ENCODE measurements at places on chromosomes 5 and 9.

DNA sequence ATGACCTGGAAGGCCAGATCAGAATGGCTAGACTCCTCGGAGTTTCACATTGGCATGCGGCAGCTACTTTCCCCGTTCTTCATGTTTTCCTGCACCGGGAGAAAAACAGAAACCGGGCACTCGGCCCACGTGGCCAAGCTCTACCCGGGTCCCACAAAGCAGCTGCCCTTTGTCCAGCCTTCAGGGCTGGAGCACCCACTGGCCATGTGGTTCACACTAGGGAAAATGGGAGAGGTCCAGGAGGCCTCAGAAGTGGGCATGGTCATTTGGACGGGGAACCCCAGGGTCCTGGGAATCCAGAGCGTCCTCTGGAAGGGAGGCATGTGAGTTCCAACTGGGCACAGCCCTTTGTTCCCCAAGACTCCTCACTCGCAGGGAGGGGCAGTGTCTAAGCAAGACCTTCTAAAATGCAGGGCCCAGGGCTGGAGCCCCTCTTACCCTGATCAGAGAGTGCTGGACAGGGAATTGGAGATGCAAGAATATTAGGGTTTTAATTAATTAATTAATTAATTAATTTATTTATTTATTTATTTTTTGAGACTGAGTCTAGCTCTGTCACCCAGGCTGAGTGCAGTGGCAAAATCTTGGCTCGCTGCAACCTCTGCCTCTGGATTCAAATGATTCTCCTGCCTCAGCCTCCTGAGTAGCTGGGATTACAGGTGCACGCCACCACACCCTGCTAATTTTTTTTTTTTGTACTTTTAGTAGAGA, 97.2 kb upstream of the CPEB4 start:
- DNase-seq: no peak

- no peak for DNase-seq
These were observed 189.7 kb upstream of the SGCD start for GRCh38 chr5:156137071-156137869.

DNA sequence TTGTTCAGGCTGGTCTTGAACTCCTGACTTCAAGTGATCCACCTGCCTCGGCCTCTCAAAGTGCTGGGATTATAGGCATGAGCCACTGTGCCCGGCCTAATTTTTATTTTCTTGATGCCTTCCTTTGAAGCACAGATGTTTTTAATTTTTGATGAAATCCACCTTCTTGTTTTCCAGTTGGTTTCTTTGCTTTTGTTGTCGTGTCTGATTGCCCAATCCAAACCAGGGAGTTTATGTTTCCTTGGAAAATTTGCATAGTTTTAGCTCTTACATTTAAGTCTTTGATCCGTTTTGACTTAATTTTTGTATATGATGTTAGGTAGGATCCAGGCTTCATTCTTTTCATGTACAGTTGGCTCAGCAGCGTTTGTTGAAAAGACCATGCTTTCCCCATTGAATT, 15.2 kb downstream of the EHMT1 start:
- no peak for DNase-seq

DNA sequence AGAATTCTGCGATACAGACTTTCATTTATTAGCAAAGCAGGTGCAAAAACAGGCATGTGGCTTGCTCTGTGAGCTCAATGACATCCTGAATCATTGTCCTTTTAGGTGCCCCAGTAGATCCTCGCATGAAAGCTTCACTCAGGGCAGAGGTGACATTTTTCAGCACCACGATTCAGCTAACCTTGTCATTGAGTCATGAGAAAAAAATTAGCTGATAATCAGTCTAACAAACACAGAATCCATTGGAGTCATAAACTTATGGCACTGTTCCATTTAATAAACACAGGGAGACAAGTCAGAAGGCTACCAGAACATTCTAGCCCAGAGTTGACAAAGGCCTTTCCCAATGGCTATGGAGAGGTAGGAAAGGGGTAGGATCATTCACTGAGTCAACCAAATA, 104.8 kb upstream of the RAD23B start:
- no peak for DNase-seq

- no peak for DNase-seq
These were observed 85.4 kb upstream of the FSTL4 start for GRCh38 chr5:133697536-133698258.

GRCh38 chr9:32926911-32927310, 74.5 kb downstream of the APTX start:
- no peak for DNase-seq

DNA sequence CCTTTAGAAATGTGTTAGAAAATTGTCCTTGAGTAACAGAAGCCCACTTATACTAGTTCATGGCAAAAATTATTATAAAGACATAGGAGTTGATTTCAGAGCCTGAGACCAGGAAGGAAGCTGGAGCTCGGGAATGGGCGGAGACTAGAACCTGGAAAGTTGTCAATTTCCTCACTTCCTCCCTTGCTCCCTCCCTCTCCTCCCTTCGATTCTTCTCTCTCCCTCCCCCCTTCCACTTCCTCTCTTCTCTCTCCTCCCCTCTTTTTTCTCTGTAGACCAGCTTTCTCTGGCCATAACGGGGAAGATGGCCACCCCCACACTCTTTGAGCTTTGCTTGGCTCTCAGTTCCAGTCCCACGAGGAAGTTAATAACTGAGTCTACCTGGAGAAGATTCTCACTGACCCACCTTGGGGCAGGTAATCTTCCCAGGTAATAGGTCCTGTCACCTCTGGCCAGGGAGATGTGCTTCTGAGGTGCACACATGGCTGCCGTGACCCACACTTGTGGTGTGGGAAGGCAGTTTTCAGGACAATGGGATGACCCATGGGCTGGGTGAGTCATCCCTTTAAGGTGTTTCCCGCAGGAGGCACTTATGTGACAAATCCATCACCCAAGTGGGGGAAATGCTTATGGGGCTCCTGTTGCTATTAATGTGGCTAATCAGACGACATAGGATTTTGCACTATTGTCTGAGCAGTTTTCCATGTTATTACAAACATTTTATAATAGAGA, 78.7 kb downstream of the HSPA4 start:
- no peak for DNase-seq

- no peak for DNase-seq
These were observed 46.6 kb downstream of the CFAP95 start for GRCh38 chr9:69867081-69867814.

GRCh38 chr5:73494721-73495120, 3.5 kb upstream of the BTF3 start:
- no peak for DNase-seq

DNA sequence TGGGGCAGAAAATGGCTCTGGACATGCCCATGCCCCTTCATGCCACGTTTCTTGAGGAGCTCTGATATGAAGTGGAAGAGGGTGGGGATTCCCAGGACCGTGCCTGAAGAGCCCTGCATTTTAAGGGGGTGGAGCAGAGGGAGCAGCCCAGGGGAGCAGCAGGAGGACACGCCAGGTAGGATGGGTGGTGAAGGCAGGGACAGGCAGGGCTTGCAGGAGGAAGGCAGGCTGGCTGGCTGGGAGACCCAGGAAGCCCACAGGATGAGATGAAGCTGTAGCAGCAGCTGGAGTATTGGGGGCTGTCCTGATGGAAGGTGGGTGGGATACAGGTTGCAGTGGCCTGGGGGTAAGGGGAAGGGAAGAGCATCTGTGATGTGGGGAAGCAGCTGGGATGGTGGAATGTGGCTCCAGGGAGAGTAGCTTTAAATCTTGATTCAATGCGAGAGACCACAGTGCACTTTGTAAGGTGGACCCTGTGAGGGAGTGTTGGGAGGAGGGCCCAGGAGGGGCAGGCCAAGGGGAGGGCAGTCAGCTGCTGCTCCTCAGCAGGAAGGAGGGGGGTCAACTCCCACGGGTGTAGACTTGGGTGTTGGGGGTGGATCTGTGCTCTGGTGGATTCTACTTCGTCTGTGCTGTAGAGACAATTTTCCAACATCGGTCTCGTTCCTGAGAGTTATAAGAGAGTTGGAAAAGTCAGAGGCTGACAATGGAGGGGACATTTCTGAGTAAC, 242.6 kb upstream of the IRX4 start:
- no peak for DNase-seq

- no peak for DNase-seq
These were observed 598.0 kb upstream of the RGMB start for GRCh38 chr5:98175474-98175873.

DNA sequence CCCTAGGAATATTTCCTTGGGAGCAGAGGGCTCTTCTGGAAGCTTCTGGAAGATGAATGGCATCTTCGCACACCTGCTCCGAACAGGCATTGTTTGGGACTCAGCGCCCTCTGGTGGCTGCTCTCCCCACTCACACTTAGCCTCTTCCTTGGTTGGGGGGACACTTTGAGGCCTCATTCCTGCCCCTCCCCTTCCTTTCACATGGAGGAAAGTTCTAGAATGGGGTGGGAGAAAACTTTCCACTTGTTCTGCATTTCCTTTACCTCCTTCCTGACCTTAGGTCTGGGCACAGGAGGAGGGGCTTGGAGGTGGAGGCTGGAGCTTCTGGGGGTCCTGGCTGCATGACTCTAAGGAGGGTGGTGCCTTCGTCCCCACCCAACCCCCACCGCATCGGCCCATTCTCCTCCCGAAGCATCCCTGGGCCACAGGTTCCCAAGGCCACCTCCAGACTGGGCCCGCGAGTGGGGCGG, 19.3 kb upstream of the SMIM32 start:
- DNase-seq: no peak

GRCh38 chr5:169875731-169876130, 104.6 kb downstream of the INSYN2B start:
- no peak for DNase-seq
